ENCODE measurements at places on chromosomes 5 and 9.

DNA sequence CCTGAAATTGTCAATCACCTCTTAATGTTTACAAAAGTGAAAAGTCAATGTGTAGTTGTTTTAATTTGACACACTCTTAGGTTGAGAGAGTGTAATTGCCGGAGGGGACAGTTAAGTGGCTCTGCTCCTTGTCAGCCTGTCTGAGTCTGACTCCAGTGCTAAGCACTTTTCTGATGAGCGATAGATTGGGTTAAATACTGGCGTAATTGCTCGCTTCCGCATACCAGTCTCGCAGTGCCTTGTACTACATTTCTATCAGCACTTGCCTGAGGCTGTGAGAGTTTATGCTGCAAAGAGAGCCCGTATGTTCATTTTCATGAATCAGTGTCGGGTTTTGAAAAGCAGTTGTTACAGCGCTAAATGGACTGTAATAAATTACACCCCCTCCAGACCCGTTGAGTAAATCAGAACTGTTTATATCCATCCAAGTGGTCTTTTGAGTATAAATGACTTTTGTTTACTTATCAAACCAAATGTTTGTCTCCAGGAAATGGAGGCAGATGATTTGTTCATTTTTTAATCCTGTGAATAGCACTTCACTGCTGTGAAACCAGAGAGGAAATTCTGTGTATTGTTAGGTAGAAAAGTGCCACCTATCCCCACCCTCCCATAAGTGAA, 41.0 kb upstream of the DMRT3 start:
- peak; percentile 50 for DNase-seq

- no peak for DNase-seq
These were observed 284.7 kb downstream of the FANCC start for GRCh38 chr9:95032580-95033341.

DNA sequence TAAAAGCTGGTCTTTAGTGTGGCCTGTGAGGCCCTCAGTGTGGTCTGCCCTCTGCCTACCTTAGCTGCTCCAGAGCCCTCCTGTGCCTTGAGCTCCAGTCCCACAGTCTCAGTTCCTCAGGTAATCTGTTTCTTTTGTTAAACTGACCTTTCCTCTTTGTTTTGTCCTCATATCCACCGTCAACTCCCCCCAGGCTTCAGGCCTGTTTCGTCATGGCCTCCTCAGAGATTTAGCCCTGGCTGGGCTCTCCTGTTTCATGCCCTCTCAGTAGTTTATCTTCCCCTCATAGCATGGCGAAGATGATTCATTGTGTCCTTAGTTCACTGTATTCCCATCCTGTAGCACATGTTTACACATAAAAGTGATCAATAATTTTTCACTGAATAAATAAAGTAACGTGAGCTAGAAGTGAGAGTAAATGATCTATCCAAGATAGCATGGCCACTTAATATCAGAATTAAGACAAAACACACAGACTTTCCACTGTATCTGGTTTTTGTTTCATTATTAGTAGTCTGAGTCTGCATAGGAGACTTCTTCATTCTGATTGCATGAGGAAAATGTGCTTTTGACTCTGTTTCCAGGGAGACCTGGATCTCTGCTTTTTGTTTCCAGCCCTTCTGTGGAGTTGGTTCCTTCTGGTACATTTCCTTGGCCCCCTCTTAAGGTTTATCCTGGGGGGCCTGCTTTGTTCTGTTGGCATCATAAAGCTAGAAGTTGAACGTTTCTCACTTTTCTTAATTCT, 70.5 kb downstream of the SNX24 start:
- no peak for DNase-seq

- DNase-seq: no peak
These were observed 144.7 kb downstream of the APBA1 start for GRCh38 chr9:69527454-69527853.

- DNase-seq: no peak
These were observed 2068.7 kb downstream of the MAT2B start for GRCh38 chr5:165574100-165574499.

DNA sequence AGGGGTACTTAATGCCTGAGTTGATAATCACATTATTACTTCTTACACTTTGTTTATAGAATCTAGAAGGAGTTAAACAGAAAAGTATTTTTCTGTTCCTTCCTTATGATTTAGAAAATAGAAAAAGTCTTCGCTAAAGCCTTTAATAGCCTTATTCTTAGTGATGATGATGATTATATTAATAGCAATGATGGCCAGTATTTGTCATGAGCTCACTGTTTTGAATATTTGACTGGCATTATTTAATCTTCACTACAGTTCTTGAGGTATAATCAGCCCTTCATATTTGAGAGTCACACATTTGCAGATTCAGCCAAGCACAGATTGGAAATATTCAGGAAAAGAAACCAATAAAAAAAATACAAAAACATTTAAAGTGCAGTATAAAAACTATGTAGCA, 23.3 kb downstream of the NIPBL start:
- DNase-seq: no peak

GRCh38 chr5:67077296-67077695, 119.3 kb downstream of the CD180 start:
- DNase-seq: no peak

DNA sequence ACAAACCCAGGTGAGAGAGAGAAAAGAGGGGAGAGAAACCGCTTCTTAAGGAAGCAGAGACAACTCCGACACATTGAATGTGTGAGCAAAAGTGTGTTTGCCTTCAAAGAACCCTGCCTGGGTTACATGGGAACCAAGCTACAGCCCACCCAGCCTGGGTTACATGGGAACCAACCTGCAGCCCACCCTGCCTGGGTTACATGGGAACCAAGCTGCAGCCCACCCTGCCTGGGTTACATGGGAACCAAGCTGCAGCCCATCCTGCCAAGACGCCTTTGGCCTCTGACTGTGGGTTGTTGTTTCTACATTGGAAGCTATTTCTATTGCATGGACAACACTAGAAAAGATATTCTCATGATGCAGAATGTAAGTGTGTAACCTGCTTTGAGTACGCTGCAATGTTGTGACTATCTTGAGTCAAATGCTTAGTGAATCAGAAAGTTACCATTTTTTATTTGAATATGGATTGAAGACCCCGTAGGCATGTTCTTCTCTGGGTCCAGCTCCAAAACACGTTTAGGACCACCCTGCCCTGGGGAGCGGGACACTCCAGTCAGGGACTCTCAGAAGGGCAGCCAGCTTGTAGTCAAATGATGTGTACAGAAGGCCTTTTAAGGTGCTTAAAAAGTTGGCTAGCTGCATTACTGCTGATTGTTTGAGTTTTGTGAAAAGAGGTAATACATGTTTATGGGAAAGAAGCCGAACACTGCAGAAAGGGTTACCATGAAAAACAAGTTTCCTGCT, 39.1 kb upstream of the UNC5A start:
- no peak for DNase-seq

All from NCI-H187 (cell line).